ENCODE measurements at places on chromosomes 1 and 21.

- H3K27ac ChIP-seq = no peak overlapping the region
- no peak for DNase-seq
- no peaks in the 10 kb centered on the region for H3K27me3 ChIP-seq
- H3K36me3 ChIP-seq = no peaks in the 10 kb centered on the region
These were observed 337.0 kb upstream of the PTBP2 start for GRCh38 chr1:96384611-96385010.

- no peak for DNase-seq
These were observed 266.0 kb downstream of the GPR52 start for GRCh38 chr1:174713796-174714195.

DNA sequence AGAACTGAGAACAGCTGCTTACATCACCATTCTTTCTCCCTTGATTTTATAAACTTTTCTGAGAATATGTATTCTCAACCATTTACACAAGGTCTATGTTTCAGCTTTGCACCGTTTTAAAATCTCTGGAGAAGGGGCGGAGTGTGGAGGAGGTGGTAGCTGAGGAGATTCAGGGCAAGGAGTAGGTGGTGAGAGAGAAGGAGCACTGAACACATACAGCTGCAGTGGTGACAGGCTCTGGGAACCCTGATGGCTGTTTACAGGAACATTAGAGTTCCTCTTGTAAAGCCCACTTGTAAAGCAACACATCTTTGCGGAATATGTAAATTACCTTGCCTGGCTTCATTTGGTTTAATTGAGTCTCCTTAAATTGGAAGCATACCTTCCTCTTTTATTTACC lies 89.7 kb downstream of the SMYD2 start:
- H3K4me1 ChIP-seq = no peaks in the 10 kb centered on the region
- H3K27me3 ChIP-seq = no peaks in the 10 kb centered on the region
- no peak for DNase-seq
- H3K27ac ChIP-seq = no peak overlapping the region
- no peaks in the 10 kb centered on the region for H3K36me3 ChIP-seq
- H3K4me3 ChIP-seq = no peak overlapping the region

DNA sequence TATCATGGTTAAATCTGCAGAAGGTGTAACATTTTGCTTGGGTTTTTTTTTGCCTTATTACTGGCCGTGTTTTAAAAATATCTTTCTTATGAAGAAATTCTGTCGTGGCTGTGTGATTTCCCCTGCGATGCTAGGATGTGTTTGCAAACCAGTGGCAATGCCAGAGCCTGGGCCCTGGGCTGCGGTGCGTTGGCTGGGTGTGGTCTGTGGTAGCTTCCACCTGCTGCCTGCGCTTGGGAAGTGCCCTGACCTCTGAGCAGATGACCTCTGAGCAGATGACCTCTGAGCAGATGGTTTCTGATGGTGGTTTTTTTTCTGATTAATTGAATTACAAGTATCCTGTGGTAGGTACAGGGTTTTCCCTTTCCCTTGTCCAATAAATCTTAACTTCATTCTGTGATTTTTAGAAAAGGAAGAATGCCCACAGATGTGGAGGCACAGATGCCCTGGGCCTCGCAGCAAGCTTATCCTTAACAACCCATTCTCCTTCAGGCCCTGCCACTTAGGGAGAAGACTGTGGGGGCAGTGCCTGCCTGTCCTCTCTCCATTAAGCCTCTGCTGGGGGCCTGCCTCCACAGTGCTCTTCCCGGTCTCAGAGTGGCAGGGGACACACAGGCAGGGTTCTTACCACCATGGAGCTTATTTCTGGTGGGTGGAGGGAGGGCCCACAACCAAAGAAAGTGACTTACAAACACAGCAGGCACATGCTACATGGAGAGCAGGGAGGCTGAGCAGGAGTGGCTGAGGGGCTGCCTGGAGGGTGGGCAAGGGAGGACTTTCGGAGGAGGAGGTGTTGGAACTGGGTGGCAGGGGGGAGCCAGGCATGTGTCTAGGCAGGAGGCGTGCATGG lies 81.7 kb downstream of the PCBP3 start:
- no peak for DNase-seq
- H3K27ac ChIP-seq = no peak overlapping the region
- H3K4me3 ChIP-seq = no peak overlapping the region

- no peak overlapping the region for H3K27ac ChIP-seq
- H3K4me1 ChIP-seq = no peaks in the 10 kb centered on the region
- no peaks in the 10 kb centered on the region for H3K36me3 ChIP-seq
- no peak overlapping the region for H3K4me3 ChIP-seq
- DNase-seq = no peak
These were observed 40.3 kb downstream of the MAP10 start for GRCh38 chr1:232845406-232845955.

GRCh38 chr1:29540801-29541357 lies 304.6 kb downstream of the PTPRU start:
- H3K27ac ChIP-seq = no peak overlapping the region
- H3K27me3 ChIP-seq = no peaks in the 10 kb centered on the region
- no peak for DNase-seq
- no peaks in the 10 kb centered on the region for H3K36me3 ChIP-seq
- H3K4me1 ChIP-seq = no peaks in the 10 kb centered on the region
- H3K4me3 ChIP-seq = no peak overlapping the region

GRCh38 chr1:93980320-93981273 lies 71.4 kb upstream of the GCLM start:
- no peaks in the 10 kb centered on the region for H3K36me3 ChIP-seq
- H3K4me3 ChIP-seq = no peak overlapping the region
- no peaks in the 10 kb centered on the region for H3K4me1 ChIP-seq
- H3K27ac ChIP-seq = no peak overlapping the region
- H3K27me3 ChIP-seq = peaks cover 5% of the 10 kb centered on the region
- DNase-seq = no peak

DNA sequence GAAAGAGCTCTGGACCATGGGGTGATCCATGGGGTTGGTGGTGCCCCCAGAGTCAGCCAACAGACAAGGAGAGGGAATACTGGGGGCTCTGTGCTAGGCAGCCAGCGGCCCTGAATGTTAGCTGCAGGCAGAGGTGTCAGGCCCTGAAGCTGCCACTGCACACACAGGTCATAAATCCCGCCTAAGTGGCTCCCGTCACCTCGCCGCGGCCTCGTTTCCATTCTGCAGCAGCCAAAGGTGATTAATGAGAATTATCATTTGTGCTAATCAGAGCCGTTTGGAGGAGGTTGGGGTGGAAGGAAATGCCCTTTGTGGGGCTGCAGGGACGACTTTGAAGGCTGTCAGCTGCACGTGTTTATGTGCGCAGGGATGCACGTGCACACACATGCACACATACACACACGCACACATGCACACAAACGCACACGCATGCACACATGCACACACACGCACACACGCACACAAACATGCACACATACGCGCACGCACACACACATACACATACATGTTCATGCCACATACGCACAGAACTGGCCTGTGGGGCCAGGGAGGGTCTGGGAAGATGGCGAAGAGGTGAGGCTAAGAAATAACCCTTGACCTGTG lies 88.8 kb upstream of the ARHGEF16 start:
- H3K27ac ChIP-seq = no peak overlapping the region
- DNase-seq = no peak
- no peaks in the 10 kb centered on the region for H3K4me1 ChIP-seq
- no peak overlapping the region for H3K4me3 ChIP-seq
- no peaks in the 10 kb centered on the region for H3K36me3 ChIP-seq

DNA sequence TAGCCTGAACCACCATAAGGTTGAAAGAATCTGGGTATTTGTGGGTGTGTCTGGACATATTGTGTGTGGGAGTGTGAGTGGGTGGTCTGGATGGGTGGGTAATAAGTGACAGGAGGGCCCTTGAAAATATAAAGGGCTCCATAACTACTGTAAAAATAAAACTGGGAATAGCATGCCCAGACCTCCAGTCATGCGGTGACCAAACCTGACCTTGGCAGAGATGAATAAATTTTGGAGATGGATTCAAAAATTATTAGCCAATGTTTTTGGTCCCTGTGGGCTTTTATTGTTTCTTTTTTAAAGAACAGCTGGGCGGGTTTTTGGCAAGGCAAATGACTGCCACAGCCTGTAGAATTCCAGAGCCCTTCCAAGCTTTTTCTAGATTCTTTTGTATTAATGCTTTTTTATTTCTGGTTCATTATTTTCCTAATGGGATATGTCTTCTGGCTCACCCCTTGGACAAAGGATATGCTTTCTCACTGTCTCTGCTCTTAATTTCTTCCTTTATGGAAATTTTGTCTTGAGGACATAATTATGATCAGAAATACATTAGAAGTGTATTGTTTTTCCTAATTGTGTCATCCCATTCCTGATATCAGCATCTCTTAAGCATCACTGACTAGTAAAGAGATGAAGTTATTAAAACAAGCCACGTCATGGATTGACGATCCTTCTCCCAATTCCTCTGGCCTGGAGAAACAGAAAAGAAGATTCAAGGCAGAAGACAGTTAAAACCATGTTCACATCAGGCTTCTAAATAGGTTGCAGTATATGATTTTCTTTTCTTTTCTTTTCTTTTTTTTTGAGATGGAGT lies 69.5 kb downstream of the NTMT2 start:
- H3K4me1 ChIP-seq = no peaks in the 10 kb centered on the region
- no peak for DNase-seq
- H3K36me3 ChIP-seq = no peaks in the 10 kb centered on the region
- no peak overlapping the region for H3K4me3 ChIP-seq

- H3K4me1 ChIP-seq = no peaks in the 10 kb centered on the region
- no peak overlapping the region for H3K4me3 ChIP-seq
- H3K36me3 ChIP-seq = peaks cover 3% of the 10 kb centered on the region
- H3K27ac ChIP-seq = no peak overlapping the region
- no peaks in the 10 kb centered on the region for H3K27me3 ChIP-seq
- no peak for DNase-seq
These were observed 26.8 kb downstream of the VANGL1 start for GRCh38 chr1:115668579-115668978.

GRCh38 chr1:9700340-9700739 lies 48.8 kb downstream of the PIK3CD start:
- DNase-seq = no peak
- H3K4me3 ChIP-seq = no peak overlapping the region
- H3K27ac ChIP-seq = no peak overlapping the region
- H3K27me3 ChIP-seq = no peaks in the 10 kb centered on the region

DNA sequence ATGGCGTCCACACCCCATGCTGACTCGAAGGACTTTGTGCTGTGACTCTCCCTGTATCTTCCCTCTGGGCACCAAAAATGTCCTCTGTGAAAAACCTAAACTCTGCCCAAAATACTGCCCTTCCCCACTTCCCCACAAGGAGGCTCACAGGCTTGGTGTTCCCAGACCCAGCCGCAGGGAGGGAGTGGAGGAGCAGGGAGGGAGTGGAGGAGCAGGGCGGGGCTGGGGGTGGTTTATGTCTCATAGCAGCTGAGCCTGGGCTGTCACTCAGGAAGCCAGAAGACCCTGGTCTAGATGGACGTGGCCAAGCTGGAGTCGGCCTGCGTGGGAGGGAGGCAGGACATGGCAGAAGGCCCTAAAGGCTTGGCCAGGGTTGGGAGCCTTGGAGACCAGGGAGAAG lies 461.7 kb downstream of the PTPRU start:
- no peak overlapping the region for H3K27ac ChIP-seq
- H3K36me3 ChIP-seq = no peaks in the 10 kb centered on the region
- no peak overlapping the region for H3K4me3 ChIP-seq

DNA sequence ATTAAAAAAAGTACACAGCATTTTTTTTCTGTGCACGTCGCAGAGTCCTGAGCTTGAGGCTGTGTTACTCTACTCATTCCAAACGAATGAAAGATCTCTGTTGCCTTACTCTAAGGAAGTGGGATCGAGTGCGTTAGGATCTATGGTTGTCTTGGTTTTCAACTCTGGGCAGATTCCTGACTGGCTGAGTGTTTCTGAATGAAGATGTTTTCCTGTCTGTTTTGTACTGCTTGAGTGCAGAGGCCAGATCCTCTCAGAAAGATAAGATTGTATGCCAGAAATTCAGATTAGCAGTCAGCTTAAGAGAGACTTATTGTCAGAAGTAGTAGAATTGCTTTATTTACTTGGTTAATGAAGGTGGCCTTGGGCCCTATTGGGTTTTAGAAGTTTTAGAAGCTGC lies 14.0 kb downstream of the PLA2G2E start:
- H3K27ac ChIP-seq = no peak overlapping the region
- no peaks in the 10 kb centered on the region for H3K4me1 ChIP-seq
- no peaks in the 10 kb centered on the region for H3K27me3 ChIP-seq

GRCh38 chr21:44911384-44912157 lies 9.1 kb downstream of the ITGB2 start:
- H3K27ac ChIP-seq = peak overlapping the region; percentile 77
- H3K4me3 ChIP-seq = peak overlapping the region; percentile 44
- peaks cover 98% of the 10 kb centered on the region for H3K4me1 ChIP-seq
- H3K36me3 ChIP-seq = peaks cover 42% of the 10 kb centered on the region
- no peaks in the 10 kb centered on the region for H3K27me3 ChIP-seq

GRCh38 chr1:208598021-208598420 lies 353.8 kb upstream of the PLXNA2 start:
- no peak overlapping the region for H3K27ac ChIP-seq
- no peaks in the 10 kb centered on the region for H3K36me3 ChIP-seq

- no peak overlapping the region for H3K4me3 ChIP-seq
- no peak overlapping the region for H3K27ac ChIP-seq
- H3K4me1 ChIP-seq = no peaks in the 10 kb centered on the region
- no peaks in the 10 kb centered on the region for H3K36me3 ChIP-seq
These were observed 142.8 kb downstream of the ETS2 start for GRCh38 chr21:38948377-38949069.
